ENCODE measurements at places on chromosomes 5 and 9.

DNA sequence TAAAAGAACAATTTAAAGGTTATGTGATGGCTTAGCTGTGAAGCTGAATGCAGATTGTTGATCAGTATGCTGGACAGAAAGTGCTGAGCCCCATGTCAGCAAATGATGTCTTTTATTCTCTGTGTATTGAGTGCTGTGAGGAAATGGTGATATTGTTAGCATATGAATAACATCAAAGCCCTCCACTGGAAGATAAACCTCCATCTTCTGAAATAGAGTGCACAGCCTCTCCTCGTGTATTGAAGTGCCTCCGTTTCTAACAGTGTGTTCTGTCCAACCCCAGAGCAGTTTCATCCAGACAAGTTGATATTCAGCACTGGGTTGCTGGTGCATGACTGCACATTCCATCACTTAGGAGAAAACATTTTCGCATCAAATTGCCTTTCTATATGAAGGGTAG, 242.9 kb downstream of the CSNK1G3 start:
- no peak for DNase-seq

GRCh38 chr5:55973296-55973695, 21.5 kb downstream of the IL6ST start:
- DNase-seq: no peak

DNA sequence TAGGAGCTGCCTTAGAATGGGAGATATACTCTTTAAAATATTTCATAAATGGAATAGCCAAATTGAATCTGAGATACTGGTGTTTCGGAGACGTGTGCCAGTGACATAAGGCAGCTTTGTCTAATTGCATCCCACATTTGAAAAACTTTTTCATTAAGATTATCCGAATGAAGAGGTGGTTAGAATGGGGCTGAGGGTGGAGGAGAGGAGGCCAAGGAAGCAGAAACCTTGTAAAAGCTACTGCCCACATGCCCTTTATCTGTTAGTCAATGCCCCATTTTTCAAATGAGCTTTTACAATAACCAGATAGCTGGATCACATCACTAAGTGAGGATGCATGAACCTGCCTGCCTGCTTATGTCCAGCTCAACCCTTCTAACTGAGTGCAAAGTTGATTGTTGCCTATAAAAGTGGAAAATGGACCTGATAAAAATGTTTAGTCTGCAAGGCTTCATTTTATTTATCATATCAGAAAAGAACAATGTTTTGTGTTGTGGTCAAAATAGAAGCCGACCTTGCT, 34.8 kb downstream of the SNX24 start:
- no peak for DNase-seq

- no peak for DNase-seq
Measured at GRCh38 chr9:959914-960313, 16.5 kb upstream of the DMRT3 start.

GRCh38 chr5:137498736-137499505, at the start of gene SPOCK1:
TSS of gene SPOCK1 (minus strand) at chr5:137499326.
- peak; percentile 30 for DNase-seq

DNA sequence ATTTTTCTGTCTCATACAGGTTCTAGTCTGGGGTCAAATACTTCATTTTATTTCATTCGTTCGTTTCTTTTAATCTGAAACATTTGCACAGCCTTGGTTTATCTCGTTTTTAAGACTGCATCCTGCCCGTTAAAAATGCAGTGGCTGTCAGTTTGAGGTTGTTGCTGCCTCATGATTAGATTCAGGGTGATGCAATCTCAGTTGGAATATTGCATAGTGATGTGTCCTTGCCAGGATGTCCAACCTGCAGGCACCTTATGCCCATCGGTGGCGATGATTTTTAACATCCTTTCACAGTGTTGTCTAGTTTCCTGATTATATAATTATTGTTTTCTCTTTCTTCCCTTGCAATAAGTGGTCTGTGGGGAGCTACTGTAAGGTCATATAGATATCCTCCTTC, 45.1 kb downstream of the SH3GL2 start:
- DNase-seq: no peak

DNA sequence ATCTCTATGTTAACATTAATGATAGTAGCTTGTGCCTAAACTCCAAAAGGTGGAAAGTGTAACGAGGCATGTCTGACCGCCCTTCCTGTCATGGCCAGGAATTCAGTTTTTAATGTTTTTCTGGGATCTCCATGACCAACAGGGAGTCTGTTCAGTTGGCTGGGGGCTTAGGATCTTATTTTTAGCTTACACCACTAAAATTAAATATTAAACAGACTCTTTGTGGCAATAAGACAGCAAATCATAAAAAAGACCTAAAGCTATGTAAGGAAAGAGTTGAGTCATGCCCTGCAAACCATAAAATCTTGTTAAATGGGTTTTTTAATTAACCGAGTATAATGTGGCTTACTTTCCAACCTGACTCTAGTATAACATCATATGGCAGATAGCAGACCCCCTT, 247.8 kb downstream of the DIRAS2 start:
- DNase-seq: no peak

DNA sequence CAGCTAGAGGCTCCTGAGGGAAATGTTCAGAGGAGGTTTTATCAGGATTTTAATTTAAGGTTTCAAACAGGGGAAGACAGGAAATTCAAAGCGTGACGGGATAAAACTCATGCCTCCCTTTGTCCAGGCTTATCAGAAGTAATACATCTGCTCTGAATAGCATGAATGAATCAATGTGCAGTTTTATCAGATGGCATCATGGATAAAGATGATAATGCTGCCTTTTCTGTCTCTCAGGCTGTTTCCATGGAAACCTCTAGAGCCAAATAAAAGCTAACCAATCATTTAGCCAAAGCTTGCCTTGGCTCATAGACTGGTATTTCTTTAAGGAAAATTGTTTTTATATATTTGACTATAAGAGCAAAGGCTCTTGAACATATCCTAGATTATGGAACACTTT, 16.4 kb downstream of the MFAP3 start:
- no peak for DNase-seq

DNA sequence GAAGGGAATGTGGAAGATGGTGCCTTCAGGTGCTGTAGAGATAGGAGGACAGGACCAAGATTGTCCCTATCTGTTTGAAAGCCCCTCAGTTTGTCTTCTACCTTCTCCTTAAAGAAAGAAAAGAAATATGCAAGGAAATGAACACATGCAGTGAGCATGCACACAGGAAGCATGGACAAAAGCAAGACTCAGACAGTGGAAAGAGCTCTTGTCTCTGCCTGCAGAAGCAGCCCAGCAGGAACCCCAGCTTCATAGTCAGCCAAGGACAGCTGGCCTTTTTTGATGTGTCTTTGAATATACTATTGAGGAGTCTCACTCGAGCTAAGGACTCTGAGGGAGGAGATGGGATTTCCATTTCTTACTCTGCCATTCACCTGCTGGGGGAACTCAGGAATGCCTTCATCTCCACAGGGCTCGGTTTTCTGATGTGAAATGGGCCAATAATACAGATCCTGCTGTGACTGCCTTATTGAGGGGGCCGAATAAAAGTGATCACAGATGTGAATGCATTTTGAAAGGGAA, 132.5 kb upstream of the ADRA1B start:
- no peak for DNase-seq

GRCh38 chr5:79829260-79829659, 139.6 kb downstream of the CMYA5 start:
- no peak for DNase-seq

DNA sequence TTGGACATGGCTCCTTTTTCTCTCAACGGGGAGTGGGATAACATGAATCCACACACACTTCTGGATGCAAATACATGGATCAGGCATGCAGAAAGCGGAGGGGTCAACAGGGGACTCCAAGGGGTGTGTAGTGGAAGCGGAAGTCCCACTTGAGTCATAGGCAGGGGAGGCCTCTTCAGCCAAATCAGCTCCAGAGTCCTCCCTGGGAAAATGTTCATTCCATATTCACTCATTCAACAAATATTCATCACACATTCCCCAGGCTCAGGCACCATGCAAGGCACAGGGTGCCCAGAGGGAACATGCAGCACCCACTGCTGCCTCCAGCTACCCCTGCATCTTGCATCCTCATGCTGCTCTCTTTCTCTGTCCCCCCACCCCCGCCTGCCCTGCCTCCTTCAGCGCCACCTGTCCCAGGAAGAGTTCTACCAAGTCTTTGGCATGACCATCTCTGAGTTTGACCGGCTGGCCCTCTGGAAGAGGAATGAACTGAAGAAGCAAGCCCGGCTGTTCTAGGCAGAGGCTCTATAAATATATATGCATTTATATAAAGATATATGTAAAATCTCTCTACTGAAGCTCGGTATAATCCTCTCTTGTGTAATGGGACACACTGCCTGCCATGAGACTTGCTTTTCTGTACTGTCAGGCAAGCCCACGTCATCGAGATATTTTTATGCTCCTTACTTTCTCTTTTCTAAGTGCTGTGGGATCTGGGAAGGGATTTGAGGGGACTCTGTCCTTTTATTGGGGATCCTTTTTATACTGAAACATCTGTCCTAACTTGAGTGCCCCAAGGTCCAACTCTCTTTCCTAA, 13.6 kb upstream of the AFAP1L1 start:
- no peak for DNase-seq

DNA sequence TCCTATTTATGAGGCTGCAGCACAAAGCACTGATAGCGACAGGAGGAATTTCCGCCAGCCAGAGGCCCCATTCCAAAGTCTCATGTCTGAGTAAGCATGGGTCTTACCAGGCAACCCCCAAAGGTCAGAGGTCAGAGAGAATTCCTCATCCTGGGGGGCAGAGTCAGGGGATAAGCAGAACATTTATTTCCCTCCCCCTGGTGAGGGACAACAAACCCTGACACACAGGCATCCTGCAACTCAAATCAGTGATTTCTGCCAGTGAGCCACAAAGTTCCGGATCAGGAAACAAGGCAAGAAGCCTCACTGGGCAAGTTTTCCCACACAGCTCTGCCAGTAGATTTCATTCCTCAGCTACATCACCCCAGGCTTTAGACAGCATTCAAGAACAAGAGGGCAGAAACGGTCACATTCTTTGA, 37.0 kb downstream of the ADAMTS12 start:
- no peak for DNase-seq

DNA sequence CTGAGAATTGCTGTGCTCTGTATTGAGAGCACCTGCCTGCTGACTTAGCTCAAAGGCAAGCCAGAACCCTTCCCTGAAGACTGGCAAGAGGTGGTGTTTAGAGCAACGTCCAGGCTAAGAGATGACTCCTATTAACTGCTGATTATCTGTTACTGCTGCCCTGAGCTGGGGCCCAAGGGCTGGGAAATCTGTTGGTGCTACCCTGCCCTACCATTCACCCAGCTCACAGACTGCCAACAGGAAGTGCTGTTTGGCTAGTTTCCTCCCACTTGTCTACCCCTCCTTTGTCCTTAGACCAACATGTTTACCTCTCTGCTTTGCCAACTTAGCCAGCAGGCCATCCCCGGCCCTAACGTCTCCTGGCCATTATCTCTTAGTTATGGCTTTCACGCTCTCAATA, 6.9 kb downstream of the RAB24 start:
- no peak for DNase-seq

- no peak for DNase-seq
Measured at GRCh38 chr9:86406366-86406765, 52.2 kb upstream of the TUT7 start.

DNA sequence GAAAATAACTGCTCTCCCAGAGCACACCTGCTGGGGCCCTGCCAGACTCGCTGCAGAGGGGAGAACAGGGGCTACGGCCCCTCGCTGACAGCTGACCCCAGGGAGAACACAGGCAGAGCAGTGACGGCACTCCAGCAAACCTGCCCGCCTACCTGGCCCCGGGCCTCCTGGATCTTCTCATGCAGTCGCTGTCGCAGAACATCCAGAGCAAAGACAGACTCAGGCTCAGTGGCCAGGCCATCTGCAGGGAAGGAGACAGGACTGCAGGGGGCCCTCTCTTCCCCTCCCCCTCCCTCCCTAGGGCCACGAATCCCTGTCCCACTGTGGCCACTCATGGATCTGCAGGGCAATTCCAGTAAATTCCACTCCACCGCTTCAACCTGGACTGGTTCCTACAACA, 2.4 kb downstream of the SURF6 start:
- no peak for DNase-seq

DNA sequence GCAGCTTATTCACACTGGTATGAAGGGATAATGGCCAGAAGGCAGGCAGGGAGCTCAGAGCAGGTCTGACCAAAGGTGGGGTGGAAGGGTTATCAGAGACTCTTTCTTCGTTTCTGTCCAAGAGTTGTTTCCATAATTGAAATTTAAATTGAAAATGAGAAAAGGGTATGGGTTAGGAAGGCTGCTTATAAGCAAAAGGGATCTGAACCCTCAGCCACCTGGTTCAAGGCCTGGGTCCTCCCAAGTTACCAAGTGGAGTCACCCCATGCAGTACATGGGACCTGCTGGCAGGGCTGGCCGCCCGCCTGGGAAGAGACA, 17.8 kb downstream of the EEIG1 start:
- DNase-seq: no peak

GRCh38 chr5:139063664-139064054, 134.5 kb downstream of the SIL1 start:
- no peak for DNase-seq

GRCh38 chr5:112977440-112977861, 853 bp downstream of the DCP2 start:
- no peak for DNase-seq

DNA sequence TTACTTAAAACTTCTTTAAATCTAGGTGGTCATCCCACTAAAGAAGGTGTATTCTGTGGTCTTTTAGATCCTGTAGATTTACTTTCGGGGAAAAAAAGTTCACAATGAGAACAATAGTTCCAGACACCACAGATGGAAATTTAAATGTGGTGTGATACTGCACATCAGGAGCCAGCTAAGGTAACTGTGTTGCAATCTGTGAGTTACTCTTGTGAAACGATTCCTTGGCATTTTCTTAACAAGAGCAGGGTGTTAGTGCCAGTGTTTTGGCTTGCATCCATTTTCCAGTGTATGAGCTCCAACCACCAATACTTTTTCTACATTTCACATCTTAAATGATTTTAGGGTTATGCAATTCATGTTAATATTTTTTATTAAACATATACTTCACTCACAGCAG, 674.5 kb downstream of the CETN3 start:
- DNase-seq: no peak

GRCh38 chr5:18393565-18394442, 759.5 kb downstream of the TAF11L14 start:
- no peak for DNase-seq

DNA sequence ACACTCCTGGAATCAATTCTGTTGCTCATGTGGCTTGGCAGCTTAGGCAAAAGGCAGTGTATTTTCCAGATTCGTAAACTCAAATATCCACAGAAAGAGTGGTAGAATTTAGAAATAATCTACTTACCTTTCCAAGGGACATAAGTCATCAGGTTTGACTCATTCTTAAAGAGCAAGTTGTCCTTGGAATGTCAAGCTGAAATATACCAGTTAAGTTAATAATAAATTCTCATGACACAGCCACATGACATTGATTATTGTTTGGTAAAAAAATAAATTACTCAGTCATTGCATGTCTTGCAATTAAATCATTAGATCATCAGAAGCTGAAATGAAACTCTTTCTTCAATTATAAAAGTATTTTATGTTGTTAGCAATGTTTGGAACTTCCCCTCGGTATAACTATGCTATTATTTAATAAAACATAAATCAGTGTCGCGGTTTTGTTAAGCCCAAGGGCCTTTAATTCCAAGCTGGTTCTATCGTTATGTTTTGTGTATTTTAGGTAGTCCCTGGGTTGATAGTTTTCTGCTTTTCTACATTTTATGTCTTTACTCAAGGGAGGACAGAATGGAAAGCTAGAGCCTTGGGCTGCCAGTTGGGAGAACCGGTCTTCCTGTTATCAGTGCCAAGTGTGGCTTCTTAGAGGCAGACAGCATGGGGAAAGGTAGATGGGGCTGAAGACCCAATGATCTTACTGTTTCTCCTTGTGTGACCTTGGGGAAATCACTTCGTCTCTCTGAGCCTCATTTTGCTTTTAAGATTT, 79.3 kb upstream of the PRLR start:
- no peak for DNase-seq

All from activated CD4-positive, alpha-beta T cell treated with anti-CD3 and anti-CD28 coated beads for 1 hour (primary cell).